ENCODE measurements at places on chromosomes 12 and 14. TPM values are rescaled to one million over a fixed set of nuclear protein-coding genes. Genes with fewer than 3 reads are reported as not detected.

GRCh38 chr12:86698641-86698980 is 442.4 kb upstream of the MGAT4C start:
- H3K27me3 ChIP-seq = no peaks in the 10 kb centered on the region
- H3K4me3 ChIP-seq = no peak overlapping the region
- no peak overlapping the region for H3K27ac ChIP-seq

DNA sequence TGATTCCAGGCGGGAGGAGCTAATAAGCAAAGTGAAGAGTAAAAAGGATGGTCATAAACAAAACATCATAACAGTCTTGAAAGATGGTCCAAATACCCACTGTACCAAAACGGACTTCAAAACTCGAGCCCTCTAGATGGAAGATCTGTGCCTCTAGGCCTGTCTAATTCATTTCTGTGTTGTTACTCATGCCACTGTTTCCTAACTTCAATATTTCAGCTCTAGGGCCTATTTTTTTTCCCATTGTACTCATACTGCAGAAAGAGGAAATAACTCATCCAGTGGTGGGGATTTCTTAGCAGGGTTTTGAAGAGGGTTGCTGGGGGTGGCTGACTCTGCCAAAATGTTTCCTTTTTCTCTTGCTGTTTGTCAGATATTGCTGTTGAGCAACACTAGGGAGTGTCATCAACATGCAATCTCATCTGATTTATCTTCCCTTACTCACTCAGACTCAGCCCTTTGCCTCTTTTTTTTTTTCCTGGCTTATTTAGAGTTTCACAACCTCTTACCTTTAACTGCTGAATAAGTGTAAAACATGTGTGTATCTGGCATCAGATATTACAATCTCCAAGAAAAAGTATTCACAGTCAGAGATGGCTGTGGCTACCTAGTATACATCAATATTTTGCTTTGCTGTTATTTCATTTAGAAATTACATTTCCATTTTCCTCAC is 189.6 kb downstream of the DUSP6 start:
- H3K27ac ChIP-seq = no peak overlapping the region
- H3K4me1 ChIP-seq = peaks cover 8% of the 10 kb centered on the region
- H3K4me3 ChIP-seq = no peak overlapping the region
- peaks cover 1% of the 10 kb centered on the region for H3K27me3 ChIP-seq
- no peak for DNase-seq

GRCh38 chr14:77158175-77158881 is 16.7 kb upstream of the ZDHHC22 start:
- H3K27me3 ChIP-seq = peaks cover 73% of the 10 kb centered on the region
- H3K4me1 ChIP-seq = peaks cover 2% of the 10 kb centered on the region

Gene RNU4-1
- 2,168 TPM for total RNA-seq

Gene STX2
- total RNA-seq = 22.5 TPM

Gene KRT79
- total RNA-seq = not detected

Gene CNTN1
- total RNA-seq = not detected

Data from T-helper 17 cell (primary cell).